ENCODE measurements at places on chromosomes 5 and 9.

DNA sequence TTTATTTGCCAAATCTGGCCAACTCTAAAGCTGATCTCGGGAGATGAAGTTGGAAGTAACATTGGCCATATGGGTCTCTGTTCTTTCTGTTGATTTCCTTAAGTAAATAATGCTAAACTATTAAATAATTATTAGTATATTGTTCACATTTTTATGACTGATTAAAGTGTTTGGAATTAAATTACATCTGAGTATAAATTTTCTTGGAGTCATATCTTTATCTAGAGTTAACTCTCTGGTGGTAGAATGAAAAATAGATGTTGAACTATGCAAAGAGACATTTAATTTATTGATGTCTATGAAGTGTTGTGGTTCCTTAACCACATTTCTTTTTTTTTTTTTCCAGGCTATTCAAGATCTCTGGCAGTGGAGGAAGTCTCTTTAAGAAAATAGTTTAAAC, 9.3 kb upstream of the FGF18 start:
- no peak for DNase-seq

- no peak for DNase-seq
Measured at GRCh38 chr9:136243631-136244030, 2.0 kb downstream of the QSOX2 start.

GRCh38 chr5:74976651-74977050, 75.7 kb downstream of the GCNT4 start:
- DNase-seq: no peak

GRCh38 chr9:110742741-110743371, 74.3 kb downstream of the MUSK start:
- DNase-seq: peak; percentile 74

DNA sequence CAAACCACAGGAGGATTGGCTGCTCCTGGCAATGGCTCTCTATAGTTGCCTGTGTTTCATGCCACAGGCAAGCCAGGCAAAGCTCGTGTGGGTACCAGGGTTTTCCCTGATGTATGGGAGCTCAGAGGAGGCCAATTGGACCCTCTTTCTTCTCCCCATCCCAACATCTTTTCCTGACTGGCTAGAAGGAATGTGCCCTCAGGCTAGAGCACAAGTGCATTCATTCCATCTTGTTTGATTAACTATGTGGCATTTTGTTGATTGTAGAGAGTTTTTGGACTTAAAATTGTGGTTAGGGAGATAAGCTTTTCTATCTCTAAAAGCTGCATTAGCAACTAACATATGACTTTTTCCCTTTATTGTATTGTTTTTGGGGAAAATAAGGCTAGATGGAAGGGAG, 561.3 kb downstream of the PSAT1 start:
- DNase-seq: no peak

- peak; percentile 13 for DNase-seq
Measured at GRCh38 chr9:17219261-17219660, 84.4 kb downstream of the CNTLN start.

DNA sequence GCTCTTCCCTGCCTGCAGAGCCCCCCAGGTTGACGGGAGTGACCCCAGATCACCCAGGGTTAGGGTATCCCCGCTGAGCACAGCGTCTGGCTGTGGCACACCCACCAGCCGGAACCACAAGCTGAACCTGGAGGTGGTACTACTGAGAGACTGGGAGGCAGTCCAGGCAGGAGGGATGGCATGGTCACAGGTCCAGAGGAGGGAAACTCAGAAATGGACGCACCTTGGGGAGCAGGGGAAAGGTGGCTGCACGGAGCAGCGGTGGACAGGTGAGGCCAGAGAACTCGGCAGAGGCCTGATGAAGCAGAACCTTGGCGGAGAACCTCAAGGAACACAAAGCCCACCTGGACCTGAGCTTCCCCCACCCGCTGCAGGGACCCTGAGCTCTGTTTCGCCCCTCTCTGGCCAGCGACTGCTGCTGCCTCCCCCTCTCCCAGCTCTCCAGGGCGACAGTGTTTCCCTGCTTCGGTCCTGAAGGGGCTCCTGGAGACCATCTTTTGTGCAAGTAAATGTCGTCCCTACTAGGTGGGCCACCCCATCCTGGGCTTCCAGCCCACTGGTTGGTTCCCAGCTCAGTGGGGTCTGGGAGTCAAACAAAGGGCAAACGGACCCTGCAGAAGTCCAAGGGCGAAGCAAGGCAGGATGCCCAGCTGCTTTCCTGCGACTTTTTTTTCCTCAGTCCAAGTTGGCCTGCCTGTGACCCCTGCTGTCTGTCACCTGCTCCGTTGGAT, 845 bp downstream of the ADGRD2 start:
- no peak for DNase-seq

GRCh38 chr5:149410071-149410470, 31.0 kb upstream of the IL17B start:
- no peak for DNase-seq

GRCh38 chr5:145531038-145531734, 304.0 kb downstream of the PRELID2 start:
- DNase-seq: no peak

GRCh38 chr5:75335952-75336614, 937 bp upstream of the HMGCR start:
- DNase-seq: peak; percentile 67

GRCh38 chr5:129118405-129118804, 23.9 kb downstream of the ISOC1 start:
- no peak for DNase-seq

DNA sequence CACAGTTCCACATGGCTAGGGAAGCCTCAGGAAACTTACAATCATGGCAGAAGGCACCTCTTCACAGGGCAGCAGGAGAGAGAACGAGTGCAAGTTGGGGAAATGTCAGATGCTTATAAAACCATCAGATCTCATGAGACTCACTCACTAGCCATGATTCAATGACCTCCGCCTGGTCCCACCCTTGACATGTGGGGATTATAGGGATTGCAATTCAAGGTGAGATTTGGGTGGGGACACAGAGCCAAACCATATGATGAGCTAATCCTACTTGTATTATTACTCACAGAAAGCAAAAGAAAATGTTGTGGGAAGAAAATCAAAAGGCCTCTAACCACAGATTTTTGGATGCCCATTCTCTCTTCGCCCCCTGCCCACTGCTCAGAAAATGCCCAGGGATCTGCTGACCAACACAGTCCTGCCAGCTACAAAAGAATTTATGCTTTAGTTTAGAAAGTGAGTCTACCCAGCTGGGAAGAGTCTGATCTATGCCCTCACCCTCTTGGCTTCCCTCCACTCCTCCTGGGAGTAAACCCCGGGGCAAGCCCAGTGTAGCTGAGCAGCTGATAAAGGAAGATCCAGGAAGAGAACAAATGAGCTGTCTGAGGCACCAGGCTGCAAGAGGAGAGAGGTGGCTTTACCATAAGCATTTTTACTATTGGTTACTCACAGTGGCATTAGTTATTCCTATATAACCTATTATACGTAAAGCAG, 53.1 kb downstream of the RNF130 start:
- no peak for DNase-seq

- DNase-seq: no peak
Measured at GRCh38 chr5:143318833-143319232, 84.7 kb downstream of the NR3C1 start.

DNA sequence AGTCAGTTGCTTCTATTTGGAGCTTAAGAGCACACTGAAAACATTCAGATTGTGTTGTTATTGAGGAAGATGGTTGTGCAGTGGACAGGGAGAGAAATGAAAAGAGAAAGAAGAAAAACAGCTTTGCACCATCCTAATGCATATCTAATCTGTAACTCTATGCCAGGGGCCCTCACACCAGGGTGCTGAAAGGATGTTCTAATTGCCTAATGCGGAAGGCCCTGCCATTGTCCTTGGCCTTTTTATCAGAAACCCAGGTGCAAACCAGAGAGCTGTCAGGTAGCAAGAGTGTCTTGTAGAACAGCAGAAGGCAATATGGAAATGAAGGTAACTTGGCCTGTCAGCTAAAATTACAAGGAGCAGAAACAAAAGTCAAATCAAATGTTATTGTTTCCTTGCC, 384.5 kb upstream of the PIK3R1 start:
- no peak for DNase-seq

- no peak for DNase-seq
Measured at GRCh38 chr5:32690153-32690552, 21.0 kb upstream of the NPR3 start.

DNA sequence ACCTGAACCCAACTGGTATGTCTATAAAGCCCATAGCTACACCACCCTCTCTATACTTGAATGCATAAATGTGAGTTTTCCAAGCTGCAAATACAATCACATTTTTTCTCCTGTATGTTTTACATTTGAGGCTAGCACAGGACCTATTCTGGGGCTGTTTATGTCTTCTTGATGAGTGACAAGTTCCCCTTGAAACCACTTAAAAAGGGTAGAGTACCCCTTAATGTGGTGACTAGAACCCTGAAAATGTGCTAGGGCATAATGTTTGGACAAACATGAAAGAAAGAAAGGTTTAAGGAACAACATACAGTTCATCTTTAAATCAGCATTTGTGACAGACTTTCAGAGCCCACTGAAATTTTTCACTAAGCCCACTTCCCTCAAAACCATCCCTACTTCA, 25.2 kb upstream of the GLIS3 start:
- DNase-seq: no peak

GRCh38 chr5:177984584-177985206, 11.3 kb downstream of the PROP1 start:
- no peak for DNase-seq

GRCh38 chr9:77789891-77790290, 141.8 kb upstream of the GNA14 start:
- no peak for DNase-seq

DNA sequence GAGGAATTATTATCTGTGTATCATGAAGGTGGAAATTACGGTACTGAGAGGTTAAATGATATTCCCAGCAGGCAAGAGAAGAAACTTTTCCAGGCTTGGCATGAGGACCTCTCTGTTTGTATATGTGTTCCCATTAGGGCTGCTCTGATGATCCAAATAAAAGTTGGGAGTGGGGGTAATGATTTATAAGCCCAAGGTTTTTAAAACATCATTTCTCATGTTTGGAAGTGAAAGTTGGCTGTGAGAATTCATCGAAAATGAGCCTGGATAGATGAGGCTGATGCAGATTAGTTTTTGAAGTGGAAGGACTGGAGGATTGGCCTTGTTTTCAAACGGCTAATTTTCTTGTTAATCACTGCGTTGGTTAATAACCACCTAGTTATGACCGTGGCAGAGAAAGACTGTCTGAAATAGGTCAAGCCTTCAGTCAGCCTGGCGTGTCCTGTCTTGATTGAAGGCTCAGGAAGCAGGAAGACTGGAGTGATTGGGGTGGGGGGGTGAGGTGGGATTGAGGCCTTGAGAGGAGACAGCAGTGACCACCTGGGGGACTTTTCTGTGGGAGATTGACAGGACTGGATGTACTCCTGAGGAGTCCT, 391.0 kb upstream of the WWC1 start:
- DNase-seq: no peak

DNA sequence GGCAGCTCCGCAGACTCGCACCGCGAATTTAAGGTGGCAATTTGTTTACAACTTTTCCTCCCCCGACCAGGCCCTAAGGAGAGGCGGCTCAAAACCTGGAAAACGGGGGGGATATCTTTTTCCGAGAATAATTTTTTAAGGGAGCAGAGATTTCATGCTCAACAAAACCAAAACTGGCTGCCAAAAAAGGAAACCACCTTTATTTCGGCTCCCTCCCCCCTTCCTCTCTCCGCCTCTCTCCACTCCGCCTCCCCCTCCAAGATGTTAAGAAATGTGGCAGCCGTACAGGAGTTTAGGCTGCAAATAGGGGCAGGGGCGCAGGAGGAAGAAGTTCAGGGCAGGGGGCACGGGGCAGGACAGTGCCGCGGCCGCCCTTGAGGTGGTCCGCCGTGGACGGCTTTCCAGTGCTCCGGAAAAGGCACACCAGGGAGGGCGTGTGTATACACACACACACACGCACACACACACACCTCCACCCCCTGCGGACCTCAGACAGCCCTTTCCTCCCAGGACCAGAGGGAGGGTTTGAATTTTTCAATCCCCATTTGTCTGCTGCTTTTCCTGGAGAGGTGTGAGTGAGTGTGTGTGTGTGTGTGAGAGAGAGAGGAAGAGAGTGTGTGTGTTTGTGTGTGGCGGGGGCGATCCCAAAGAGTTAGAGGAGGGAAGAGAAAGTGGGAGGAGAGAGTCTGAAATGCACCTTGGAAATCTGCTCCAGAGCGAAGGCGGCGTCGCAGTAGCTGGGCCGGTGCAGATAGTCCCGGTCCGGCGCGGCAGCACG, 9.1 kb downstream of the PTCH1 start:
- DNase-seq: peak; percentile 84

DNA sequence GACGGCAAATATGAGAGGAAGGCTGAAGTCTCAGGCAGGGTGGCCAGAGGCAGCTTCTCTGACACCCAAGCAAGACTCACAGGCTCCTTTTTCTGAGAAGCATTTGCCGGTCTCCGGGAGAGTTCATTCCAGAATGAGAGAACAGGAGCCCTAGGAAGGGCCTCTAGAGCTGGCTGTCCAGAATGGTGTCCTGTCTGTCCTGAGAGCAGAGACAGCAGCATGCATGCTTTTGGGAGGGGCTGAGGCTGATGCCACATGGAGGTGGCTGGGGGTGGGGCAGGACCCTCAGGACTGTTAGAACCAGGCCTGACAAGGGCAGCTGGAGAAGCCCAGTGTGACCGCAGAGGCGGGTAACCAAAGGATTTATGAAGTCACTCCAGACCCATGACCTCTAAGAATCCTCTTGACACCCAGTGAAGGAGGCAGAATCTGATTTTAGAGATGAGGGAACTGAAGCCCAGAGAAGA, 60.0 kb downstream of the SHB start:
- DNase-seq: no peak

DNA sequence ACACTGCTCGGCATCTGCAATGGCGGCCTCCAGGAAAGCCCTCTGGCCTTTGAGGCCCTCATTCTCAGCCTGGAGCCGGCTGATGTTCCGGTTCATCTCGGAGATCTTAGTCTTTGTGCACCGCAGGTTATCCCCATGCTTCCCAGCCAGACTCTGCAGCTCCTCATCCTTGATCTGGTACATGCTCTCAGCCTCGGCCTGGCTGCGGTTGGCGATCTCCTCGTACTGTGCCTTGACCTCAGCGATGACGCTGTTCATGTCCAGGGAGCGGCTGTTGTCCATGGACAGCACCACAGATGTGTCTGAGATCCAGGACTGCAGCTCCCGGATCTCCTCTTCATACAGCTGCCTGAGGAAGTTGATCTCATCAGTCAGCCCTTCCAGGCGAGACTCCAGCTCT, 21.9 kb downstream of the CEP120 start:
- DNase-seq: no peak

DNA sequence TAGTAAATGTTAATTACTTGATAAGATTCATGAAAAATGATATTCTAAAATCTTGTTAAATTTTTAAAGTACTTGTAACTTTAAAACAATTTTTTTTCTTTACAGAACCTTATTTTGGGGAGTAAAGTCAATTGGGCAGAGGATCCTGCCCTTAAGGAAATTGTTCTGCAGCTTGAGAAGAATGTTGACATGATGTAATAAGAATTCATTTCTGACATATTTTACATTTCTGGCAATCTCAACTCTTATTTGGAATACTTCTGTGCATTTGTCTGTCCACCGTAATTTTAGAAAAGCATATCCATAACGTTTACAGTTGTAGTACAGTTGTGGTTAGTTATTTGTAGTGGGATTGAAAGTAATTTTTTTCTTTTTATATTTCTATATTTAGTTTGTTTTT, 20.2 kb downstream of the CENPH start:
- DNase-seq: no peak

GRCh38 chr5:88780736-88781135, 102.2 kb downstream of the MEF2C start:
- peak; percentile 37 for DNase-seq

GRCh38 chr9:2337627-2338026, 284.0 kb upstream of the VLDLR start:
- no peak for DNase-seq

GRCh38 chr5:149011084-149011483, 51.8 kb downstream of the SH3TC2 start:
- DNase-seq: no peak

- no peak for DNase-seq
Measured at GRCh38 chr5:157362982-157363381, 97.0 kb upstream of the NIPAL4 start.

Measured in lung (tissue), 17 donors.